CD4-positive, alpha-beta T cell treated with Interleukin-10 for 1 hour (primary cell): ENCODE measurements at places on chromosomes 1 and 21.

- no peak for DNase-seq
Observed at GRCh38 chr1:47024141-47024801, 802 bp downstream of the CYP4X1 start.

DNA sequence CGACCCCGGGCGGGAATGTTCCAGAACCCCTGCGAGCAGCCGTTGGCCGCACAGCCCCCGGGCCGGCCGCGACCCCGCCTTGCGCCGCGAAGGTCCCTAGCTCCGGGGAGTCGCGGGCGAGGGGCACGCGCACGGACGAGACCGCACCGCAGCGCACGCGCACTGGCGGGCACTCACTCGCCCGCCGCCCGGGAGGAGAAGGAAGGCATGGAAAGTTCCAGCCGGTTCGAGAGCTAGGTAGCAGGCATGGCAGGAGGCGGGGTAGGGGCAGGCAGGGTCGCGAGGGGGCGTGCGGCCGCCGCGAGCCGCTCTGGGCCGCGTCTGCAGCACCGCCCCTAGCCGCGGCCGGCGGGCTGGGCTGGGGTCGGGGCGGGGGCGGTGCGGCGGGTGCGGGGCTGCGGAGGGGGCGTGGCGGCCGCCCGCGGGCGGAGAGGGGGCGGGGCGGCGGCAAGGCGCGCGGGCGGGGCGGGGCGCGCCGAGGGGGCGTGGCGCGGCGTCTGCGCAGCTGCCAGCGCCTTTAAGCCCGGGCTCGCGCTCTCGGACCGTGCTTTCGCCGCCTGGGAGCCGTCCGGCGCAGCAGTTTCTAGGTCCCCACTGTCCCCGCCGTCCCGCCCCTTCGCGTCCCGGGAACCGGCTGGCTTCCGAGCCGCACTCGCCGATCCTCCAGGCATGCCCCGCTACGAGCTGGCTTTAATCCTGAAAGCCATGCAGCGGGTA, at the start of the genes MRPS6 and SLC5A3:
MRPS6 (plus strand) TSS at position 547 of the 717 bp plus-strand sequence; CDS start at position 670, 123 bp downstream.
SLC5A3 (plus strand) TSS at position 547 of the 717 bp plus-strand sequence. CDS start 21,621 bp downstream, outside the sequence.
- peak; percentile 79 for DNase-seq

GRCh38 chr1:67948151-67949080, 102.0 kb downstream of the DIRAS3 start:
- DNase-seq, result no peak

DNA sequence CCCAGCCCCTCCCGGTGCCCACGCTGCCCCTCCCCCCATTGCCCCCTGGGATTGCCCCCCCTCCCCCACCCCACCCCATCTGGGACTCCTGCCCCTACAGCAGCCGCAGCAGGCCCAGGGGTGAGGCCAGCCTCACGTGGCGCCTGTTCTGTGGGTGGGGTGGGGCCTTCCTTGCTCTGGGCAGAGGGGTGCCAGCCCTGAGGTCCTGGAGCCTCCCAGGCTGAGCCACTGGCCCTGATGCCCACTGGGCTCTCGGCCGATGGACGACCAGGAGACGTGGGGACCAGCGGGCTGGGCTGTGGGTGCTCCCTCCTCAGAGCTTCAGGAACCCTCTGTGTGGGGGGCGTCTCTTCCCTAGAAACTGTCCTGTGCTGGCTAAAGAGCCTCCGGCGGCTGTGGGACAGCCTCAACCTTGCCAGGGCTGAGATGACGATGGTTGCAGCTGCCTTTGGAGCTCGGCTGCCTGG, 5.8 kb upstream of the C1orf159 start:
- DNase-seq, result no peak

DNA sequence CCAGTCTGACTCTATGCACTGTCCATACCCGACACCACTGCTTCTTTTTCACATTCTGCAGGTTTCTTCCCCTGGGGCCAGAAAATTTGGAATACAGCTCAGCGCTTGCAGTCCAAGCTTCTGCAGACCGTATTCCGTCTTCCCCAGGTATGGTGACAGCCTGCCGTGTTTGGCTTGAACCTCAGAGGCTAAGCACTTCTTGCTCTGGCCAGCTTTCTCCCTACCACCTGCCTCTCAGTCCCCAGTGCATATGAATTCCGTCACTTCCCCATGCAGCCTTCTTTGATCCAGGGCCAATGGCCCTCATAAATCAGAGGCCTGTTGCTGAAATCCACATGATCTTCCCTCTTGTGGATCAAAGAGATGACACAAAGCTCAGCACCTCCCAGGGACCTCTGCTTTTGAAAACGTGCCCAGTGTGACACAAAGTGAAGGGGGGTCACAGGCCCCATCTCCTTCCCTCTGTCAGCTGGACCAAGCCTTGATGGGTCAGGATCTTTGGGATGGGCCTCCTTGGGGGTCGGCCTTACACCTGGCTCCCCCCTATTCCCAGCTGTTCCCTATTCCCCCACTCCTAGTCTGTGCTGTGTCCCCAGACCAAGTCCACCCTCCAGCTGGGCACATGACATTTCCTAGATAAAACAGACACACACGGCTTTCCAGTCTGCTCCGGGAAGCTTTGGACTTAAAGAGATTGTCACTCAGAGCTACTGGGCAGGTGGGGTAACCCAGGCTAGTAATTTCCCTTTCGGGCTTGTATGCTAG, 66.6 kb downstream of the HMGB4 start:
- DNase-seq, result no peak

DNA sequence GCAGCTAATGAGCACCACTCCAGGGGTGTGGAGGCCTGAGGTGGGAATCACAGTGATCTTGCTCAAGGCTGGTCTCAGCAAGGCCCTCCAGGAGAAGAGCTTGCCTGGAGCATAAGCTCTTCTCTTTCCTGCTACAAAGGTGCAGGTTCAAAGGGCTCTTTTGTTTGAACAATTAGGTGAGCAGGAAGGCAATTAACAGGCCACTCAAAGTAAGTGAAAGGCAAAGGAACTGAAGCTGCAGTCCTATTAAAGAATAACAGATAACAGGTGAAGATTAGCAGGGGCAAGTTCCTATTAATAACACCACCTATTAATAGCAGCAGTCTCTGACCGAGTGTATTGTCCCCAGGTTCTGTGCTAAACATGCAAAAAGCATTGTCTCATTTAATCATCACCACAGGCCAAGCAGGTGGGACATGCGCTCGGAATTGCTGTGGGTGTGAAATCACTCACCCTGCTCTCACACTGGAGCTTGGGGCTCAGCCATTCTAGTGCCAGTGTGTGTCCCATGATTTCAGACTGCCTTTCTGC, 113.8 kb downstream of the RHOU start:
- no peak for DNase-seq
